ENCODE measurements at places on chromosomes 6 and 20.
A peak's percentile ranks its signal among the peaks of the same experiment; 100 is the strongest.

DNA sequence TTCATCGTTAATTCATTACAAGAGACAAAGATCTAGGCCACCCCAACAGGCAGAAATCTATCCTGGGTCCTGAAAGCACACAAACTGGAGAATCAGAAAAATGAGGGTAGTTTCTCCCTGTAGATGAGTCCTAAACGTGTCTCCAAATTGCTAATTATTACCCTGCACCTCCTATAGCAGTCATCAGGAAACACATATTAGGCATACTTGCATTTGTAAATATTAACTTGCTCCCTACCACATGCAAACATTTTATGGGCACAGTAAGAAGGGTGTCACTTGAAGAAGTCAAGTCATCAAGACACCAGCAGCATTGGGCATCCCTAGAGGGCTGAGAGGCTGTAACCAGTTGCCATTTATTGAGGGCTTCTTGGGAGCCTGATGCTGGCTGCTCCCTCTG lies 17.9 kb upstream of the SIRPB1 start:
- DNase-seq, result no peak

GRCh38 chr6:43951063-43951755 lies 176.0 kb downstream of the MRPL14 start:
- peak; percentile 10 for DNase-seq

GRCh38 chr6:45813943-45814342 lies 201.7 kb downstream of the CLIC5 start:
- no peak for DNase-seq

DNA sequence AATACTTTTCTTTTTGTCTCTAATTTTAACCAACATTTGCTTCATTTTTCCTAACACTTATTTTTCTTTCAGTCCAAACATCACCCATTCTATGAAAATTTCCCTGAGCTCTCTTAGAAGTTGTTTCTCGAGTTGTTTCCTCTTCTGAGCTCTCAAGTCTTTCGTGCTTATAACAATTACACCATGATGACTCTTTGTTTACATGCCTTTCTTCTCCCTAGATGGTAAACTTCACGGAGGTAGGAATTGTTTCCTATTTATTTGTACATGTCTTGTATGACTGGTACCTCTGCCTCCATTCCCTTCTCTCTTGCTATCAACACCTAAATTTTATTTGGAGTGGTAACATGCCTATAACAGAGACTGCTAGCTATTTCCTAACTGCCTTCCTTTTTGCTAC lies 6.4 kb downstream of the BLOC1S5 start:
- DNase-seq, result no peak

DNA sequence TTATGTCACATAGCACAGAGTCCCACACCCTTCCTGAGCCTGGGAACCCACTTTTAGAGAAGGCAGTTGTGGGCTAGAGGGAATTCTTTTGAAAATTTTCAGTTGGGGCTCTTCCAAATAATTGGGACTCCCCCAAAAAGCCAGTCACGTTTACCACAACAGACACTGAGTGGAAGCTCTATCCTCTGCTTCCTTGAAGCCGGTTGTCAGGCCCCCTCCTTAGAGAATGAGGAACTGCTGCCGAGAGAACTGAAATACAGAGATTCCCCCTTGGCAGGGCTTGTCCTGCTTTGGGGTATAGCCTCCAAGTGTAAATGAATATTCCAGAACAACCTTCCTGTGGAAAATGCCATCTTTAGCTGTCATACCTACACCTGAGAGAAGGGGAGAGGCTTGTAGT lies 2.7 kb upstream of the JAG1 start:
- no peak for DNase-seq

DNA sequence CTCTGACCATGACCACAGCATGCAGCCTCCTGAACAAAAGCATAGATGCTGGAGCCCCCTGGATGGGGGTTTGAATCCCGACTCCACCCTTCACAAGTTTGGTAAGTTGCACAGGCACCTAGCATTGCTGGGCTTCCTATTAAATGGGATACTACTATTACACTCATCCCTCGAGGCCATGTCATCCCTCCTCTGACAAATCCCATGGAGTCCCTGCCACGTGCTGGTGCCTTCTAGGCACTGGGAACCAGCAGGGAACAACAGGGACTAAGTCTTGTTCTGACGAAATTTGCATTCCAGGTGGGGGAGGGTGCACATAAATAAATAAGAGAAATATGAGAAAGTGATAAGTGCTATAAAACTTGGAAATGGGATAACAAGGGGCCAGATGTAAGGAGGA lies 15.3 kb upstream of the SIRPA start:
- DNase-seq, result no peak

DNA sequence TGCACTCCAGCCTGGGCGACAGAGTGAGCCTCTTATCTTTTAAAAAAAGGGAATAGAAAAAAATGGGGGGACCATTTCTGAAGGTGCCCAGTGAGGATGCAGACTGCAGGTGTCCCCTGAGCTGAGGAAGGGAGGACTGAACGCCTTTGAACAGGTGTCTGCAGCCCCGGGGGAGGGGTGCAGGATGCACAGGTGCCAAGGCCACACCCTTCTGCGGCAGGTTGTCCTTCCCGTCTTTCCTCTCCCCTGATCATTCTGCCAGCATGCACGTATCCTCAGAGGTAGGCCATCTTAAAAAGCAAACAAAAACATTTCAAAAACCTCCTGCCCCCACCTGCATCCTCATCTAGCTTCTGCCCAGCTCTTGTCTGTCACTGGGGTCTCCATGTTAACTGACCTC lies 101.3 kb downstream of the MTHFD1L start:
- no peak for DNase-seq

GRCh38 chr20:41173161-41173721 lies 35.9 kb downstream of the PLCG1 start:
- peak; percentile 18 for DNase-seq

DNA sequence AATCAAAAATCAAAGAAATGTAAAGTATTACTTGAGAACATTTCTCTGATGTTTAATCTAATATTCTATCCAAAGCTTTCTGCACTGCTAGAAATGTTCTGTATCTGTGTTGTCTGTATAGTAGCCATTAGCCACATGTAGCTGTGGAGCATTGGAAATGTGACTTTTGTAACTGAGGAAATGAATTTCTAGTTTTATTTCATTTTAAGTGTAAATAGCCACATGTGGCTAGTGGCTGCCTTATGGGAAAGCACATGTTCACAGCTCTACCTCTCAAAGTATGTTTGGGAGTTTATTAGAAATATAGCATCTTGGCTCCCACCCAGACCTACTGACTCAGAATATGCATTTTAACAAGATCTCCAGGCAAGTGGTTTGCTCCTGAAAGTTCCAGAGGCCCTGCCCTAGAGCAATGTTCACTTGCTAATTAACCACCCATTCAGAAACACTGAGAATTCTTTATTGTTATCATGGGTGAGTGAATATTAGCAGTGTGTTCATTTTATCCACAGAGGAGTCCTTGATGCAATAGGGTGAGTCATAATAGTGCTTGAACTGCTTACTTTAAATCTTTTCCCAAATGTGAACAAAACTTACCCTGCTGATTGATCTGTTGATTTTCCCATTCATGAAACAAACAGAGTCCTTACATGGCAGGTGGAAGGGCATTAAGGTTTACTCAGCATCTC lies 282.7 kb downstream of the PLCB1 start:
- peak; percentile 6 for DNase-seq

DNA sequence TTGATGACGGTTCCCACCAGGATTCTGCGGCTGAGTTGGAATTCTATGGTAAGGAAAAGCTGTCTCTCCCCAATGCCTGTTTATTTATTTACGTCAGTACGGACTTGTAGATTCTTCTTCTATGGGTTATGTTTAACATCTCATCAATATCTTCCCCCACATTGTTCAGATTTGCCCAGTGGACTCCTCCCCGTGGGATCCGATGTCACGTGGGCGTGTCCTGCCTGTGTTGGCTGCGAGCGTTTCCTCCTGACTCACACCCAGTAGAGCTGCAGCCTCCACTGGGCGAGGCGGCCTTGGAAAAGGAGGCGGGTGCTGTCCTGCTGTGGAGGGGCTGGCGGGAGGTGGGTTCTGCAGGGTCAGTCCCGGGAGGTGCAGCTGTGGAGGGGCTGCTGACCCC lies 46.8 kb upstream of the SLCO4A1 start:
- DNase-seq, result peak; percentile 62
